ENCODE measurements at places on chromosomes 7 and 10.
A peak's percentile ranks its signal among the peaks of the same experiment; 100 is the strongest.

DNA sequence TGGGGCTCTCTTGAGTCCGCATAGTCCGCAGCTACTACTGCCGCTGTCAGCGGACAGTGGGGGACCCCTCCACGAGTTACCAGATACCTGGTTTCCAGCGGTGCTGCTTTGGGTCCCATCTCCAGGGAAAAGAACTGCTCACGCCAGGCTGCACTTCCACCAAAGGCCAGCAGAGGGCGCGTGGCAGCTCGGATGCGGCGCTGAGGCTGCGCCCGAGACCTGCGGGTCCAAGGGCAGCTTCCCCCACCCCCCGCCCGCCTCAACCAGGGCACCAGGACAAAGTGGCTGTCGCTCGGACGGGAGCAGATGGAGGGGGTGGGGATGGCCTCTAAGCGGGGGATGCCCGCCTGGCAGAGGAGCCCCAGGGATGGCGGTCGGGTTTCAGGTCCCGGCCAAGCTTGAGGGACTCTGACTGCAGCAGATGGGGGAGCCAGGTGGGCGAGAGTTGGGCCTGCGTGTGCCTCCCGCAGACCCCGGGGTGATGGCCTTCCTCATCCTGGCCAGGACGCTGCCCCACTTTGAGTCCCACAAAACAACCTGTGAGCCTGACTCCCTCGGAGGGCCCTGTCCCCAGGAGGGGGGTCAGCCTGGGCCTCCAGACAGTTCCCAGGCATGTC lies 23.8 kb upstream of the ZNF735 start:
- no peak for DNase-seq

- no peak for DNase-seq
Measured at GRCh38 chr10:92847202-92847864, 987 bp upstream of the EXOC6 start.

DNA sequence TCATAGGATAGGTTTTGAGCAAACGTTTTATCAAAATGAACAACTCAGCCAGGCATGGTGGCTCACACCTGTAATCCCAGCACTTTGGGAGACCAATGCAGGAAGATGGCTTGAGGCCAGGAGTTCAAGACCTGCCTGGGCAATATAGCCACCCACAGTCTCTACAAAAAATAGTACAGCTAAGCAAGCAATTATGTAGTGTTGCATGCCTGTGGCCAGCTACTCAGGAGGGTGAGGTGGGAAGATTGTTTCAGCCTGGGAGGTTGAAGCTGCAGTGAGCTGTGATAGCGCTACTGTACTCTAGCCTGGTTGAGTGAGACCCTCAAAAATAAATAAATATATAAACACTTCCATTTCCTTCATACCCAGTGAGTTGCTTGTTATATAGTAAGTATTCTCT lies 67.1 kb downstream of the LSMEM1 start:
- DNase-seq = no peak

- DNase-seq = peak; percentile 36
Measured at GRCh38 chr10:71088054-71088453, 124.3 kb upstream of the UNC5B start.

- no peak for DNase-seq
Measured at GRCh38 chr10:42875798-42876341, 93.3 kb downstream of the BMS1 start.

GRCh38 chr10:71075086-71075758 lies 137.1 kb upstream of the UNC5B start:
- peak; percentile 26 for DNase-seq

GRCh38 chr7:80781561-80781979 lies 137.3 kb downstream of the SEMA3C start:
- peak; percentile 43 for DNase-seq

DNA sequence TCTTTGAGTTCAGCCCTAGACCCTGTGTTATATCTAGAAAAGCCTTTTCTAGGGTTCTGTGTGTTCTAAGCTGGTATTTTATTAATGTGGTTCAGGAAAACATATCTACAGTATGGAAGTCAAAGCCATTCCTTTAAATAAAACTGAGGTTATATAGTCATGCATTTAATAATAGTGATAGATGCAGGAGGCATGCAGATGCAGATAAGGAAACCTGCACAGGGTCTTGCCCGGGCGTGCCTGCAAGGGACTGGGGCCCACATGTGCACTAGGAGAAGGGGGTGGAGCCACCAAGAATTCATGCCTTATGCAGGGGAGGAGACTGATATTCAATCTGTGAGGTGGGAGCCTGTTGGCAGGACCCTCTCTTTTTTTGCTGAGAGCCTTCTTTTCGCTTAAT lies 171.5 kb downstream of the PRPF18 start:
- DNase-seq = no peak

DNA sequence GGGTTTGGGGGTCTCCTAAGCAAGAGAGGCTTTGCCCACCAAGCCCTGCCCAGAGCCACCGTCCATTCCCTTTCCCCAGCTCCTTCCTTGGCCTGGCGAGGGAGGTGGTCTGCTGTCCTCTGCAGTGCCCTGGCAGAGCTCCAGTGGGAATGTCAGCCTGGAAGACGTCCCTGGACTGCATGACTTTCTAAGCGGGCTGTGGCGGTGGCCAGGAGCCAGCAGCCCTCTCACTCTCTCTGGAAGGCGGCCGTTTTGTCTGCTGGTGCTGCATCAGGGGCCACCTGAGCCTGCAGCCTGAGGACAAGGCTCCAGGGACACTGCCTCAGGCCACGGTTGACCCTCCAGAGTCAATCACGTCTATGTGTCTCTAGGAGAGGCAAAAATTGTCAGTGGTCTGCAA lies 271.0 kb downstream of the SKAP2 start:
- peak; percentile 21 for DNase-seq

- no peak for DNase-seq
Measured at GRCh38 chr10:133201151-133201947, 28.7 kb upstream of the UTF1 start.

DNA sequence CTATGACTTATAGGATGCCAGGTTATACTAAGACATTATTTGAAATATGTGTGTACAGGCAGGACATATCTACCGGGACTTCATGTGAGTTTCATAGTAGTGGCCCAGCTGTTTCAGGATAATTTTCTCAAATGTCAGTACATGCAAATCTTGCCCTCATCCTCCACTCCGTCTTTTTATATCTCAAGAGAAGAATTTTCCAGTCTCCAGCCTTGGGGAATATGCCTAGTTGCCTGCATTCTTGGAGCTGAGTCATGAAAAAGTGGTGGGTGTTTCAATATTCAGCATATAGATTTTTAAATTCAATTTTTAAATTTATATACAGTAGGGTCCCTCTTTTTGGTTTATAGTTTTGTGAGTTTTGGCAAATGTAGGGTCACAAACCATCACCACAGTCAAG lies 236.7 kb downstream of the OTUD1 start:
- DNase-seq = no peak

DNA sequence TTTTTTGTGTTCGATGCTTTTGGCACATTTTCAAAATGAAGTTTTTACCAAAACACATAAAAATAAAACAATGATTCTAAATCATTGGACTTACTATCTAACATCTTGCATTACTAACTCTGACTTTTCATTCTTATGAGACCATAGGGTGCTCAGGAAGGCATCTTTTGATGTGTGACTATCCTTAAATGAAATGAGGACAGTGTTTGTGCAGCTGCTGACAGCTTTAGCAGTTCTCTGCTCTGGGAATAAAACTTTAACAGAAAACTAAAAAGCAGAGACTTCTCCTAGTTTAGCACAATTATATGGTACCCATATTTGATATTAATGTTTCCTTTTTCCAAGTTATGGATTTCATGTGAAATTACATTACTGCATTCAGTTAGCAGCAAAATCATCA lies 471.6 kb downstream of the ARL4A start:
- no peak for DNase-seq

DNA sequence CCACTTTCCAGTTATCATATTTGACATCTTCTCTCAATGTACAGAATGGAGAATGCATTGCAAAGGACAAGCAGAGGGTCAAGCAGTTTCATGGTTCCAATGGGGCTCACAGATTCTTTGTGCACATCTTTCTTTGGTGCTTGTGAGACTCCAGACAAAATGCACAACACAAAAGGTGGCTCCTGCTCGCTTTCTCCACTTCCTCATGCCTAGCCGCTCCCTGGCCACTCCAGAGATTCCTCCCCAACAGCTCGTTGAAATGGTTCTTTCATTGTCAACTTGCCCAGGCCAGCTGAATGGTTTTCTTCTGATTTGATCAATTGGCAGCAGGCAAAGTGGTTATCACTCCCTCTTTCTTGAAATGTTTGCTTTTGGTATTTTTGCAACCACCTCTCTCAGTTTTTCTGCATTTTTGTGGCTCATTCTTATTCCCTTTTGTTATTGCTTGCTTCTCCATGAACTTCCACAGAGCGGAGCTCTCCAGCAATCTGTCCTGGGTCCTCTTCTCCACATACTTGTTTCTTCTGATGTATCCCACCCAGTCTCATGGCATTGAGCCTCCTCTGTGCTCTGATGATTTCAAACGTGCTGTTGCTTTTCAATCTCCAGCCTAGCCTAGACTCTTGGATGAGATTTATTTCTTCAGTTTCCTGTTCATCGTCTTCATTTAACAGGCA lies 507.8 kb upstream of the MKI67 start:
- DNase-seq = no peak

DNA sequence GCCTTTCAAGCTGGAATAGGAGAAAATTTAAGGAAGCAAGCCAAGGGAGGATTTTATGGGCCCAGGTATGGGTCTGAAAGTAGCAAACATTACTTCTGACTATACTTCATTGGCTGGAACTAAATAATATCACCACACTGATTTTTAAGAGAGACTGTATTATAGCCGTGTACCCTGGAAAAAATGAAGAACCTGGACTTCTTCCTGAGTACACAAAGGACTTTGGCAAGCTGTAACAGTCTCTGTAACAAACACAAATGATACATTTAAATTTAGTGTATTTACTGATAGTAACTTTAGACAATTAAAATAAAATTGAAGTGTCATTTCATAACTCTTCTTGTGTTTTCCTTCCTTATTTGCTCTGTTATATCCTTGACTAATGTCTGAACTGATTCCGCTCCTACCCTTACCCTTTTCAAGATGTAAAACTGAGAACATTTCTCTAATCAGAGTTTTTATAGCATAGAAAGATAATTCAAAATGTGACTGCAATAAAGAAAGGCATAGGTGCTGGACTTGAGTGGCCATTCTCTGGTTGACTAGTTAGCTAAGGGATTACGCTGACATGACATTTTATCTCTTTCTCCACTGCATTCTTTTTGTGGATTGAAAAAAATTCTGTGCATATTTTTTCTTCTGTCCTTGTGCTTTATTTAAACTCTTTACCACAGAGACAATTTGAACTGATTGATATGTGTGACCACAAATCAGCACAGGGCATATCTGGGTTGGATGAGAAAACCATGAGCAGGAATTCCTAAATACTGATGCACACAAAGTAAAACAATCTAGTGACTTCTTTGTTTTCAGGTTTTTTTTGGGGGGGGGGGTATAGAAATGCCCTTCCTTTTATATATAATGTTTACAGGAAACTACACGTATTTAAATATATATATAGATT lies 349.7 kb downstream of the MDFIC start:
- DNase-seq = no peak

- DNase-seq = peak; percentile 90
Measured at GRCh38 chr7:39949971-39950472, at the start of gene CDK13. Gene CDK13 (plus strand): TSS chr7:39950256. CDS start chr7:39950642, 386 bp downstream.

GRCh38 chr7:2763597-2763996 lies 75.6 kb downstream of the AMZ1 start:
- DNase-seq = no peak

- DNase-seq = peak; percentile 52
Measured at GRCh38 chr7:73342645-73343044, 14.7 kb downstream of the FKBP6 start.

GRCh38 chr10:96339956-96340904 lies 18.6 kb downstream of the OPALIN start:
- peak; percentile 58 for DNase-seq

Data from retina (tissue), 1 donor.